ENCODE measurements at places on chromosomes 7 and 10. TPM values are rescaled to one million over a fixed set of nuclear protein-coding genes. Genes with fewer than 3 reads are reported as not detected.

The GPRIN2 gene
- 0.10 TPM for total RNA-seq

The GNAT3 gene
- 0.12 TPM for total RNA-seq

The MOGAT3 gene
- total RNA-seq = not detected

The GCK gene
- total RNA-seq = not detected

The LEP gene
- total RNA-seq = not detected

The INTS1 gene
- total RNA-seq = 55.0 TPM

The ZP3 gene
- total RNA-seq = 1.9 TPM

The CD36 gene
- 9.4 TPM for total RNA-seq

The ELFN1 gene
- total RNA-seq = not detected

The FFAR4 gene
- not detected for total RNA-seq

The PAX2 gene
- not detected for total RNA-seq

The HTR5A gene
- not detected for total RNA-seq

The ZNF777 gene
- 9.9 TPM for total RNA-seq

The KCNMA1 gene
- total RNA-seq = 16.1 TPM

The CFAP43 gene
- total RNA-seq = 2.1 TPM

The TRPV5 gene
- not detected for total RNA-seq

The NPTX2 gene
- total RNA-seq = not detected

The ST8SIA6 gene
- not detected for total RNA-seq

The FAM25G gene
- total RNA-seq = not detected

The RBP3 gene
- total RNA-seq = not detected

The DNAJB12 gene
- total RNA-seq = 18.8 TPM

The HKDC1 gene
- total RNA-seq = 3.4 TPM

The LRRN3 gene
- 5.9 TPM for total RNA-seq

The TFEC gene
- total RNA-seq = 0.02 TPM

The CLCN1 gene
- total RNA-seq = not detected

The SPDYE5 gene
- total RNA-seq = not detected

The TAS2R5 gene
- total RNA-seq = not detected

The PDK4 gene
- total RNA-seq = 1.1 TPM

The BTBD16 gene
- not detected for total RNA-seq

The OR2F2 gene
- not detected for total RNA-seq

The WEE2 gene
- total RNA-seq = not detected

The C10orf53 gene
- not detected for total RNA-seq

The CHAT gene
- total RNA-seq = not detected

The STEAP1 gene
- 30.8 TPM for total RNA-seq

The PDZD7 gene
- total RNA-seq = 0.27 TPM

The DYDC2 gene
- not detected for total RNA-seq

The MDH2 gene
- total RNA-seq = 117 TPM

The OR6V1 gene
- total RNA-seq = not detected

The CFAP46 gene
- not detected for total RNA-seq

The PGAM2 gene
- total RNA-seq = 1.2 TPM

The AEBP1 gene
- 0.44 TPM for total RNA-seq

The RPP30 gene
- total RNA-seq = 114 TPM

The MALRD1 gene
- not detected for total RNA-seq

The CCL26 gene
- total RNA-seq = 33.9 TPM

The REPIN1 gene
- 155 TPM for total RNA-seq

The HYAL4 gene
- total RNA-seq = not detected

The CDCA7L gene
- 57.8 TPM for total RNA-seq

The GDF2 gene
- total RNA-seq = not detected

The SLC13A4 gene
- total RNA-seq = 0.52 TPM

The ARMC3 gene
- total RNA-seq = not detected

The GIMAP6 gene
- total RNA-seq = not detected

The FAM180A gene
- 3.4 TPM for total RNA-seq

The ARHGAP22 gene
- 18.9 TPM for total RNA-seq
